NCI-H748 treated with DMSO at 0.1 percent for 48 hours (cell line): ENCODE measurements at places on chromosomes 1 and 21.

- DNase-seq, result no peak
Measured at GRCh38 chr1:44300852-44301251, 54.2 kb downstream of the ERI3 start.

GRCh38 chr1:24157918-24158481, 15.1 kb upstream of the IL22RA1 start:
- DNase-seq, result no peak

DNA sequence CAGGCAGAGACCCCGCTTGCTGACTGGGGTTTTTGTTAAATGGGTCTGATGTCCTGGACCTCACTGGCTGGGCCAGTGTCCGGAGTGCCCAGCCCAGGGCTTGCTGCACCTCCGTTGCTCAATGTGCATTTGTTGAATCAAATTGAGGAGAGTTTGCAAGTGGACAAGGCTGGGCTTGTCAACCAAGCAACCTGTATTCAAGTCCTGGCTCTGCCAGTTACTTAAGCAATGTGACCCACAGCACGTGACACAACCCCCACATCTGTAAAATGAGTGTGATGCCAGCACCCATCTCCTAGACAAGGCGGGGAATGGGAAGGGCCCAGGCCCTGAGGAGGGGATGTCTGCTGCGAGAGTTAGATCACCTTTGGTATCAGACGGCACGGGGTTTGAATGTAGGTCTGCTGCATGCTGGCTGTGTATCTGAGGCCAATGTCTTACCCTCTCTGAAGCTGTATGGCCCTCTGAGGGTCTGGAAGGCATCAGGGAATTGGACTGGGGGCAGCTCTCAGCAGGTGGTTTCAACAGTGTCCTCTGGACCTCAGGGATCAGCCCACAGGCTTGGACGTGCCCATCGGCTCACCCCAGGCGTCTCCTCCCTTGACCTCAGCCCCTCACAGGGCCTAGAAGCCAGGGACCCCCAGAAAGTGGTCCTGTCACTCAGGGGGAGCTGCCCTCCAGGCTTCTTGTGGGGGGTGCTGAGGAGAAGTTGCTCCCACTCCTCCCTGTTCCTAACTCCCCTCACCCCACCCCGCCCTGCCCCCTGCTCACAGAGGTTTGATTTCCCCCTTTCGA, 51.0 kb upstream of the RUNX3 start:
- DNase-seq, result no peak

DNA sequence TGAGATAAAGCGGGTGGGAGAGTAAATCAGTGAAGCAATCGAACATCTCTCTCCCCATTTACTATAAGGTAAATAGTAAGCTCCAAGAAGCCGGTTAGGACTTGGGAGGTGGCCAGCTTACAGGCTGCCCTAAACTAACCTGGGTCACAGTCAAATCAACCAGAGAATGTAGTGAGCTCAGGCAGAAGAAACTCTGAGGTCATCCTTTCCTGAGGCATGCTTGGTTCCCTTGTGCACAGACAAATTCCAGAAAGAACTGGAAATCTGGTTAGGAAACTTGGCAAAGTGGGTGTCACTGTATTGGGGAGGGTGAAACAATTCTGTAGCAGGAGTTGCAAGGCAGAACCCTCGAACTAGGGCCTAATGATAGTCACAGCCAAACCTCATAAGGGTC, 72.5 kb downstream of the NTMT2 start:
- no peak for DNase-seq

- no peak for DNase-seq
Measured at GRCh38 chr1:212467843-212468482, 35.2 kb downstream of the NENF start.
